H54 (cell line): ENCODE measurements at places on chromosomes 7 and 10.

DNA sequence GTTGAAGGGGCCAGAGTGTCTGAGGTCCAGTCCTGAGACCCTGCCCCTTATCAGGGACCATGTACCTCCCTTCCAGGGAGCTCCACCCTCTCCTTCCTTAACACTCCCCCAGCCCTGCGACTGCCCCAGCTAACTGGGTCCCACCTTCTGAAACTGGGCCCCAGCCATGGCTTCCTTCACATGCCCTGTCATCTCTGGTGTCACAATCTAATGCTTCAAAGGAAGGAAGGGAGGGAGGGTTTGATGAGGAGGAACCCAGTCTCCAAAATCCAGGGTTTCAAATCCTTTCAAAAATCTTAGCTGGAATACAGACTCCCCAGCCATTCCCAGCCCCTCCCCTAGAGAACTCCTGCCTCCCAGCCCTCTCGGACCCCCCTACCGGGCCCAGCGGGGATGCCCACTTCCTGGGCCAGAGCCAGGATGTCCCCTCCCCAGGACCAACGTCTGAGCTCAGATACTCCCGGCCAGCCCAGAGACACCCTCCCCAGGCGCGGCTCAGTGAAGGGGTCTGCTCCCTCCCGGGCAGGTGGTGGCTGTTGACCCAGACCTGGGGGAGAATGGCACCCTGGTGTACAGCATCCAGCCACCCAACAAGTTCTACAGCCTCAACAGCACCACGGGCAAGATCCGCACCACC lies 18.0 kb downstream of the C10orf105 start:
- no peak for DNase-seq

GRCh38 chr10:112967200-112967599 lies 17.2 kb downstream of the TCF7L2 start:
- no peak for DNase-seq

DNA sequence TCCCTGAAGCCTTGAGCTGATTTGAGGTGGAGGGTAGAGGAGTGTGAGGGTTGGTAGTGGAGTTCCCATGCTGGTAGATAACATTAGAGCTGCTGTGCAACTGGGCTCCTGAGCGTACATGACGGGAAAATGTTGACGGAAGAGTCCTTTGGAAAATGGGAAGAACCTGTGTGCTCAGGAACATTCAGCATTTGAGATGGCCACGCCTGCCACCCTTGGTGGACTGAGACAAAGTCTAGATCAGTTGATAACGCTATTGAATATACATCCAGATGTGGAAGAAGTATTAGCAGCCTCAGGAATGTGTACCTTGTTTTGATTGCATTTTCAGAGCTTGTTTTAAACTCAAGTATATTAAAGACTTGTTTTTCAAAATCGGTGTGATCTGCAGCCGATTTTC lies 16.1 kb downstream of the PCBD1 start:
- DNase-seq = no peak

GRCh38 chr10:14439451-14440259 lies 108.9 kb upstream of the FRMD4A start:
- no peak for DNase-seq

GRCh38 chr7:16627236-16627635 lies 18.3 kb downstream of the ANKMY2 start:
- DNase-seq = no peak

DNA sequence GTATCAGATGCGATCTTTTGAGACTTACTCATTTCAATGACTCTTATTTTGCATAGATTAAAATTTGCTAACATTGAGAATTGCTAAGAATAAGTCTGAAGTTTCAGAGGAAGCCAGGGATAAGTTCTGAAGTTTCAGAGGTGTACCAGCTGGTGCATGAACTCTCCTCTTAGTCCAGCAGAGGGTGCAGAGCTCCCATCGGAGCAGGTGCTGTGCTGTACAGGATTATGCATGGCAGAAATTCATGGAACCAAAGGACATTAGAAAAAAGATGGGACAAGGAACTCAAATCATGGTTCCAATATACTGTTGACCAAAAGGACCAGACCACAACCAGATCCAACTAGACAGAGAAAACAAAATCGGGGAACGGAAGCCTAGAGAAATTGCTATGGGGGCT lies 41.9 kb downstream of the MGAM2 start:
- peak; percentile 15 for DNase-seq

DNA sequence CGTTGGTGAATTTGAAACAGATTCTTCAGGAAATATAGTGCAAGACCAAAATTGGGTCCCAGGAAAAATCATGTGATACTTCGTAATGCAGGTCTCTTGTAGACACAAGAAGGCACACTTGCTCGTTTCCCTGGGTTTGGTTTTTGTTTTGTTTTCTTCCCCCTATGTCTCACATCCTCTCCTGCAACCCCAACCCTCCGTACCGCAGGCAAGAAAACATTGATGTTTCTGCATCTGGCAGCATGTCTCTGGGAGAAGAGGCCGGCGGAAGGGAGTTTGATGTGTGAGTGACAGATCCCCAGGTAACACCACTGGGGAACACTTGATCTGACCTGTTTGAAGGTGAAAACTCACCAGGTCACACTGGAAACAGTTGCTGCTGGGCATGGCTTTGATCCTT lies 718.5 kb downstream of the AUTS2 start:
- DNase-seq = no peak

DNA sequence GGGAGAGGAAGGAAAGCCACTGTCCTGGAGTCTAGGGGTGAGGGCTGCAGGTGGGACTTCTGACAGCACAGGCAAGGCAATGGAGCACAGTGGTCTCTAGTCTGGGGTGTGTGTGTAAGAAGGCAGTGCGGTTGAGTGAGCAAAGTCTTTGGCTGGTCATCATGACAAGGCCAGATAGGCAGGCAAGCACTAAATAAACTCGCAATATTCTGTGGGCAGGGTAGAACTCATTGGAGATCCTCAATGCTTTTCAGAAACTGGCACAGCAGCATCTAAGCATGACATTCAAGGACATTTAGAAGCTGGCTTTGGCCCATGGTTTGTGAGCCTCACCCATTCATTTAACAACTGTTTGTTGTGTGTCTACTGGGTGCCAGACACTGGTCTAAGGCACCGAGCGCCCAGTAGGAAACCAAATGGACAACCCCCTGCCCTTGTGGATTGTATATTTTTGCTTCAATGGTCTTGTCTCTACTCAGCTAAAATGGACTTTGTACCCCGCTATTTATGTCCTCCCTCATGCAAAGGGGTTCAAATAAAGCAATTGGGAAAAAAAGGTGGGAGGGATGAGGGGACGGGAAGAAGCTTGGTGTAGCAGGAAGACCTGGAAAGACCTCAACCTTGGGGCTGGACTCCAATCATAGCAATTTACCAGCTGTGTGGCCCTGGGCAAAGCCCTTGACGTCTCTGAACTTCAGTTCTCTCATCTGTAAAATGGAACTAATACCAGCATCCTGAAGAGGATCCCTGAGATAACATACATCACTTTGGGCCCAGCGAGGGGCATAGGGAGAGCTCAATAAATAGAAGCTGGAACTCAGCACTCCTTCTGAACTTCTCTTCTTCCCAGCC lies 116.0 kb downstream of the NEURL1 start:
- no peak for DNase-seq

DNA sequence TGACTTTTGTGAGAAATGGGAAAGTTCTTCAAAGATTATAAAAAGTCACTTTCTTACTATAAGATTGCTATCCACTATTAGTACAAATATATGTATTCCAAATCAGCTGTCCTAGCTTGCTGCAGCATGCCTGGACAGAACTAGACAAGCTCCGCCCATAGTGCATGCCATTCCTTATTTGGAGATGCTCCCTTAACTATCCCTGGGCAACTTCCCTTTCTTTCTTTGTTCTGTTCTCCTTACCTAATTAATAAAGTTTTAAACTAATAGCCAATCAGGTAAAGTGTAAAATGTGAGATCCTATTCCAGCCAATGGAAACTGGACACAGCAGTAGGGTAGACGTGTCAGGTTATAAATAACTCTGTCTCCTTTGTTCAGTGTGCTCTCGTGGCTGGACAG lies 281.9 kb downstream of the CAMK1D start:
- no peak for DNase-seq

DNA sequence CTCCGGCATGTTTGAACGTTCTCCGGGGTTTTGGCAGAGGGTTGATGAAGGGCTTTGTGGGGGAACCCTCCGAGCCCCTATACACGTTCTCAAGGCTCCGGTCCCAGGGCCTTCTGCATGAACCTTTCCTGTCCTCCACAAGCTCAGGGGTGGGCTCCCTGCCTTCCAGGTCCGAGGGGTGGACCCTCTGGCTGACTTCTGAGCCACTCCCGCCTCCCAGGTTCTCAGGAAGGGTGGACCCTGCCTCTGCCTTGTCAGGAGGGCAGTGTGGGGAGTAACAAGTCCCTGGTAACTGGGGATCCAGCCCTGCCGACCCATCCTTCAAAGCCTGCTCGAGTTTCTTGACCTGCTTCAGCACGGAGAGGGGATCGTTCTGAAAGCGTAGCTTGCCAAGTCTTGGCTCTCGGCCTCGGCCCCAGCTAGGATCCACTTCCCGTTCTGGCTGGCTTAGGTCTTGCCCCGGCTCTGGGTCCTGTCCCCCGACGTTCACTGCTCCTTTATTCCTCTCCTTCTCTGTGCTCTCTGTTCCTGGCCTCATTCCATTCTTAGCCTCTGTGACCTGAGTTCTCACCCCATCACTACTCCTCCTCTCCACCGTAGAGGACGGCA lies 38.9 kb downstream of the DENND2A start:
- no peak for DNase-seq

DNA sequence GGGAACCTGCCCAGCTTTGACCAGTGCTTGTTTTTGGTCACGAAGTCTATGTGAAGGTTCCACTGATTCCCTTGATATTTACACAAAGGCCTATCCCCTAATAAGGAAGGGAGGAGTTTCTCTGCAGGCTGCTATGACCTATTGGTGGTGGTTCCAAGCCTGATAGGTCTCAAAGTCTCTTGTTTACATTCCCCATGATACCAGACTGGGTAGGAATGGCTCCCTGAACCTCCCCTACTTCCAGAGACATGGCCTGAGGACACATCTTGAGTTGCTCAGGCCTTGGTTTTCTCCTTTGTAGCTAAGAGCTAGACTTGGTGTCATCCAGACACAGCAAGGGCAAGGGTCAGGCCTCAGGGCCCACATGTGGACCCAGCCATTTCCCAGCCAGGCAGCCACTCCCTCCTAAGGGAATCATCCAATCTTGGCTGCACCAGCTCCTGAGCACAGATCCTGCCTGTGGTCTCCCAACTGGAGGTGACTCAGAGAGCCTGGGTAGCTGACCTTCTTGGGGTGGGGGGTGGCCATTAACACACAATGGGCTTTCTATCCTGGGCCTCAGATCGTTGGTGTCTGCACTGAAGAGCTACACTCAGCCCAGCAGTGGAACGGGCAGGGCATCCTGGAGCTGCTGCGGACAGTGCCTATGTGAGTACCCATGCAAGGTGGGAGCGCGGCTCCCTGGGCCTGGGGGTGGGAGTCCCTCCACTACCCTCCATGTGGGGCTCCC lies 51.0 kb upstream of the TRIM8 start:
- peak; percentile 63 for DNase-seq

GRCh38 chr10:88923520-88923919 lies 29.1 kb downstream of the ACTA2 start:
- DNase-seq = no peak

- DNase-seq = no peak
Observed at GRCh38 chr10:50373821-50374501, 122.6 kb upstream of the ASAH2 start.

GRCh38 chr10:127300868-127301321 lies 104.5 kb upstream of the INSYN2A start:
- no peak for DNase-seq

DNA sequence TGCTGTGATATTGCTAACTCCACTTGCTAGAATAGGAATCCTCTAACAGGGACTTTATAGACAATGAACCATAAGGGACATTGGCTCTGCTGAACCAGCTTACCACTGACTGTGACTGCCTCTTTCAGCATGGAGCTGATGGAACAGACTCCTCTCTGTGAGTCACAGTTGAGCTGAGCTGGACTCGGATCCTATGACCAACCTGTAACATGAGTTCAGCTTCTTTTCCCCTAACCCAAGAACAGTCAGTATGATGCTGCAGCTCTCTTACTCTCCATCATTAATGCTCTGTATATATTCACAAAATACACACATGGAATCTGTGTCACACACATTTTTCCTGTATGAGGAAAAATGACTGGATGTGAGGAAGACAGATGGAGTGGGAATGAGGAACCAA lies 177.9 kb upstream of the BET1 start:
- DNase-seq = peak; percentile 17

DNA sequence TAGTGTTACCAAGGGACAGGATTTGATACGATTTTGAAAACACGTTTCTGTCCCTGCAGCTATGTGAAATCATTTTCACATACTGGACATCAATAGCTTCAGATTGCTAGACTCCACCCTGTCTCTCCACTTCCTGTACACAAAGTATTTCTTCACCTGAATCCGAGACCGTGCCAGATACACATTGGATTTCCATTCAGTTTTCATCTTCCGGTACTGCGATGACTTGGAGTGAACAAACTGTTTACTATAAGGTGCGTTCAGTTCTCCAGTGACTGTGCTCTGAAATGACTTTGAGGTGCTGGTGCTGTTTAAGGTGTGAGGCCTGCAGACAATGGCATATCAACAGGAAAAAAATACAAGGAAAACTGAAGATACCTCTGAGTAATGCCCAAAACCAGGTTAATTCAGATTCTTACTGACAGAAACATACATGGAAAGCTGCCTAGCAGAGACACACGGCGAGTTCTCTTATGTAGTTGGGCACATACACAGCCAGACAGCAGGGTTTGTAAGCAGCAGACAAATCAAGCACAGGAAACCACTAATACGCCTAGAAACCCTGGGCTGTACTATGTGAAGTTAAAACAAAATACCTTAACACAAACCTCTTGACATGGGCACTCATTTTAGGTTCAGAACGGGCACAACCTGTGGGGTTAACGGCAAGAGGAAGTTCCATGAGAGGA lies 119.2 kb downstream of the GALNT11 start:
- no peak for DNase-seq

GRCh38 chr10:19194866-19195265 lies 146.3 kb downstream of the MALRD1 start:
- no peak for DNase-seq

GRCh38 chr10:30359373-30360206 lies 10.5 kb upstream of the MTPAP start:
- peak; percentile 42 for DNase-seq

- peak; percentile 90 for DNase-seq
Observed at GRCh38 chr7:27112955-27113949, 10.8 kb upstream of the HOXA2 start.

GRCh38 chr7:116591202-116592040 lies 66.6 kb downstream of the CAV1 start:
- no peak for DNase-seq

DNA sequence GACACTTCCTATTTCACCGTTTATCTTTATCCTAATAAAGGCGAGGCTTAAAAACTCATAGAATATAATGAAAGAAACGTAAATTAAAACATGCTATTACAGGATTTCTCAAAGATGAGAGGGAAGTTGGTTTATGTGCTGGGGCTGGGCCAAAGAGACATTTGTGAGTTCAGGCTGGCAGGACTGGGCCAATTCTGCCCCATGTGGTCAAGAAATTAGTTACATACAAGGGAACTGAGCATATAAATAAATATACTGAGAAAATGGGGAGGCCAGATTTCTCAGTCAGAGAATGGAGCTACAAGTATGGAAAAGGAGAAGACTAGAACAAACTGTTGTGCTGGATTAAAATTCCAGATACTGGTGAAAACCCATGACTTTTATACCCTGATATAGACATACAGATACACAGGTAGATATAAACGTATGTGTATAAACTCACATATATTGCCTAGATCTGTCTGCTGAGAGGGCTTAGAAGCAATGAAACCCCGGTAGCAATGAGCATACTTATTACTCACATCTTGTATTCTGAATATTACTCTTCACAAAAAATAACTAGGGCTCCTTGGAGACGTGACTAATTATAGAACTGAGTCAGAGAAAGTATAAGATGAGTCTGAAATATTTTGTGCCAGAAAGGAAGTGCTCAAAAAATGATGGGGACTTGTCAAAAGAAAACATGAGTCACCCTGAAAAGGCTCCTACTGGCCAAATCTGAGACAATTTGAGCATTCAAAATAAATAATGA lies 155.7 kb upstream of the FGFR2 start:
- DNase-seq = peak; percentile 4
